ENCODE measurements at places on chromosomes 5 and 9.

GRCh38 chr5:137234973-137235943, 263.9 kb downstream of the SPOCK1 start:
- DNase-seq, result no peak
- peaks cover 14% of the 10 kb centered on the region for H3K4me1 ChIP-seq
- no peaks in the 10 kb centered on the region for H3K36me3 ChIP-seq
- no peak overlapping the region for H3K4me3 ChIP-seq
- no peaks in the 10 kb centered on the region for H3K27me3 ChIP-seq

DNA sequence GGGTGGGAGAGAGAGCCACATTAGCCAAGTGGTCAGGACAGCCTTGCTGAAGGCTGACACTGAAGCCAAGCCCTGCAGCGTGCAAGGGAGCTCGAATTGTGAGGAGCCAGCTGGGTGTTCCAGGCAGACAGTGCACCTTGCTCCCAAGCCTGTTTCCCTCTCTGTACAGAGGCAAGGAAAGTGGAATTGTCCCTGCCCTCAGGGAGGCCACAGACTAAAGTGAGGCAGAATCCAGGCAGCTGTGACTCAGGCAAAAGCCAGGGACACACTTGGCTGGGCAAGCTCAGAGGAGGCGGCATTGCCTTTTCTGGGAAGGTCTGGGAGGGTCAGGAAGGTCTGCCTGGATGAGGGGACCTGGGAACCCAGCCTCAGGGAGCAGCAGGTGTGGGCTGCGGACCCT, 50.2 kb upstream of the LMX1B start:
- H3K4me3 ChIP-seq, result no peak overlapping the region
- no peaks in the 10 kb centered on the region for H3K36me3 ChIP-seq
- no peak for DNase-seq
- no peak overlapping the region for H3K27ac ChIP-seq

DNA sequence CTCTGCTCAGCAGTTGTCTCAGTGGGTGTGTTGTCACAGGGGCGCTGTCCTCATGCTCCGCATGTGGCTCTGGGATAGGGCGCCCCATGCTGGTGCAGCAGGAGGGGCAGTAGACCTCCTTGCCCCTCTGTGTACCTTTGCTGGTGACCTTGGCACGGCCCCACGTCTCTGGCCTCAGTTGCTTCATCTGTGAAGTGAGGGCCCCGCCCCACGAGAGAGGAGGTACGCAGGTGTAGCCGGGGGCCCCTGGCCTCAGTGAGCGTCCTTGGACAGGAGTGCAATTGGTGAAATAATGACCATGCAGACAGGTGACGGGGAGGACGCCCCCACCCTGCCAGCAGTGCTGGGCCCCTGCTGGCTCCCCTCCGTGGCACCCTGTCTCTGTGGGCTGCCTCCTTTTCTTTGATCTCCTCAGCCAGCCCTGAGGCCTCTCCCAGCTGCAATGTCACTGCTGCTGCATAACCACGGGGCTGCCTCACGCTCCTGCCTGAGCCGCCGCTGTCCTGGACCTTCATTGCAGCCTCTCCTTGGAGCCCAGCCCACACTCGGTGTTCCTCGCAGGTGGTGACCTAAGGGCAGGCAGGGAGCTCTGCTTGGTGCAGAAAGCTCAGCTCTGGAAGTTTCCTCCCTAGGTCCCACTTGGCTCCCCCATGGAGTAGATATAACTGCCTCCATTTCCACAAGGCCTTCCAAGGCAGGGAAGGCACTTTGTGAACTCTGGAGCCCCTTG, 57.3 kb downstream of the PHF2 start:
- no peaks in the 10 kb centered on the region for H3K4me1 ChIP-seq
- H3K4me3 ChIP-seq, result no peak overlapping the region
- peaks cover 26% of the 10 kb centered on the region for H3K36me3 ChIP-seq
- DNase-seq, result no peak

- H3K27ac ChIP-seq, result no peak overlapping the region
- H3K36me3 ChIP-seq, result no peaks in the 10 kb centered on the region
- no peaks in the 10 kb centered on the region for H3K27me3 ChIP-seq
- no peaks in the 10 kb centered on the region for H3K4me1 ChIP-seq
- H3K4me3 ChIP-seq, result no peak overlapping the region
Measured at GRCh38 chr5:90606539-90606938, 47.9 kb downstream of the ADGRV1 start.

Measured in type B pancreatic cell (in vitro differentiated cells).